Progenitor cell of endocrine pancreas (in vitro differentiated cells): ENCODE measurements at places on chromosomes 6 and 20.

DNA sequence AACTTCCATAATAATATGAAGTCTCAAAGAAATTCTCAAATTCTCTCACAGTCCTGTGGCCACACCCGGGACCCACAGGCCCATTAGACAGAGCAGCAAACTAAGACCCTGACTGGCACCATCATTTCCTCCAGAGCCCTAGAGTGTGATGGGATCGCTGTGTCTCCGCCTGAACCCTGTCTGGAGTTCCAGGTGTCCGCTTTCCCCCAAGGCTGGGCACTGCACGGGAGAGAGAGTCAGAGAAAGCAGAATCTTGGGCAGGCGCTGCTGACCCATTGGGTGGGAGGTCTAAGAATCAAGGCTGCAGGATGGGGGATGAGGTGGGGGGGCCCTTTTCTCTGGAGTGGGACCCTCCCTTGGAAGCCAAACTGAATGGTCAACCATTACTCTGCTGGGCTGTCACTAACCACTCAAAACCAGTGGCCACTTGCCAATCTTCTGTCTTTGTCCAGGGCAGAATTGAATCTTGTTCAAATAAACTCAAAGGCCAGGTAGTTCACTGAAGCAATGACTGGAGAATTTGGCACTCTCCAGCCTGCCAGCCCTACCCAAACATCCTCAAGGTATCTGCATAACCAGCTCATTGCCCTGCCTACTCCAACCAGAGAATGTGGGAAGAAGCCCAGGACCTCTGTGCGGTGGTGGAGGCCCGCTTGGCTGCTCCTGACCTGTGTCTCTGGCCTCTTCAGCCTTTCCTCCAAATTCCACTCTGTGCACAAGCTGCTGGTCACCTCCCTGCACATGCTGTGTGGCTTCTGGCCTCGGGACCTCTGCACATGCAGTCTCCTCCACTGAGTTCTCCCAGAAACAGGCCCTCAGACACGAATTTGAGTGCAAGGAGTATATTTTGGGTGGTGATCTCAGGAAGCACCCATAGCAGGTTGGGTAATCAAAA is 141.1 kb downstream of the CEBPB start:
- no peak for DNase-seq

GRCh38 chr20:44695674-44696300 is 19.4 kb upstream of the CCN5 start:
- DNase-seq = no peak

- no peak for DNase-seq
Measured at GRCh38 chr20:16206817-16207216, 366.4 kb downstream of the KIF16B start.

DNA sequence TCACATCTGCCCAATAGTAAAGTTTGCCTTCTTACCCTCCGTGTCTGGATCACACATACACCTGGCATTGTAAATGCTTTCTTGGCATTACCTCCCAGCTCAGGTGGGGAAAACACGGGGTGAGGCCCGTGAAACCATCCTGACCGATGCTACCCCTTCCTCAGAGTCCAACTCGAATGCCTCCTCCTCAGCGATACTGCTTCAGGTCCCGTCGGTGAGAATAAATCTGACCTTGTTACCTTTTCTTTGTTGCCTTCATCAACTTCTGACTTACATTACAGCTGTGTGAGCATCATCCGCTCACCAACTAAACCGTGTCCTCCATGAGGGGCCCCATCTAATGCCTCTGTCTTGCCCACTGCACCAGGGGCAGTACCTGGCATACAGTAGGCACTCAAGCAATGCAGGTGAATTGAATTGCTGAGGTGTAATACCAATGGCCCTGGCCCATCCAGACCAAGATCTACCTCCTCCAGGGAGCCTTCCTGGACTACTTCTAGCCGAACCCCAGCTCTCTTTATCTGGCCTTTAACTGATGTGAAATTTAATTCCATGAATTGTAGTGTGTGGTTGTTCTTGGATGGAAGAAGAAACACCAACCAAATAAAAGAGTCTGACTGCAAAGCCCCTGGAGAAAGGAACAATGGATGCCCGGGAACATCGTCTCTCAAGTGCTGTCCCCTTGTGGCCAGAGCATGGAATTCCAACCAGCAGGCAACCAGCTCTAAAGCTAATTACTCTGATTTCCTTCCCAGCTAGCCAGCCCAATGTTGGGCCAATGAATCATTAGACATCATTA is 141.5 kb downstream of the ANKRD60 start:
- DNase-seq = peak; percentile 27

DNA sequence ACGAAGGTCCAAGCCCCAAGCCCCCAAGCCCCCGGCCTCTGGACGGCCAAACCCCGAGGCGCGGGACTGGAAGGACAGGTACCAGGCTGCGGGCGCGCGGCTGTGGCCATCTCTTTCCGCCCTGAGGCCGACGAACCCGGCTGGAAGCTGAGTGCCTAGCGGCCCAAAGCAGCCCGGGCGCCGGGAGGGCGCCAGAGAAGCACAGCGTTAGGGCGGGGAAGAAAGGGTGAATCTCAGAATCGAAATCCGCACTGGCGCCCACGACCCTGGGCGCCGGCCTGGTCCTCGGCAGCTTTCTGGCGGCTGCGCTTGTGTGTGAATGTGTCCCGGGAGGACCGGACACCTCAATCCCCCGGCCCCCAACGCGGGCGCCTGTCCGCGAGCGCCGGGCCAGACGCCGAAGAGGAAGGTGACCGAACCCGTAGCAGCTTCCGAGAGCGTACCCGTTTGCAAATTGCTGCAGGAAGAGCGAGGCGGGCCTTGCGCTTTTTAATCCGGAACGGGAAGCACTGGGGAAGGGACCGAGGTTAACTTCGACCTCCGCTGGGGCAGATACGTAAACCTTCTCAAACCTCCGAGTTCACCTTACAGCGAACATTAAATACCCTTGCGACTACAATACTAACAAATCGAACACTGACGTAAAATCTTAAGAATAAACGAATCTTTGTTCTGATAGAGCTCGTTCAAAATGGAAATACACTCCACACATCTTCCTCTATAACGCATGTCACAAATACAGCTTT is 2.9 kb downstream of the NRN1 start:
- no peak for DNase-seq

- DNase-seq = no peak
Measured at GRCh38 chr6:111057074-111057752, 30.1 kb upstream of the SLC16A10 start.

GRCh38 chr6:146357578-146358430 is 185.8 kb upstream of the RAB32 start:
- DNase-seq = no peak

GRCh38 chr20:62929051-62929538 is 2.8 kb upstream of the DIDO1 start:
- DNase-seq = peak; percentile 61

GRCh38 chr6:155481215-155481614 is 25.6 kb upstream of the NOX3 start:
- no peak for DNase-seq

DNA sequence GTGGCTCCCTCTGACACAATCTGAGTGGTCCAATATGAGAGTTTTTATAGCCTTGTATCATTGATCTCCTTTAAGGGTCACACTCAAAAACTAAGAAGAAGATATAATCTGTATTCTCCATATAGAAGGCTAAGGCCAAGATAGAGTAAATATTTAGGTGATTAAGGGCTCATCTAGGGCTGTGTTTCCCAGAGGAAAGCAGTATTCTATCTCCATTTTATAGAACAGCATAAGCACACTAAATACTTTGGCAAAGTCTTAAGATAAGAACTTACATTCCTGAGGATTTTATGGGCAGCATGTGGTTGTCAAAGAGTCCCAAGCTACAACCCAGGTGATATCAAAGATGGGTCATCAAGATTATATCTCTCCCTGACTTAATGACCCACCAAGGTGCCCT is 377.6 kb downstream of the KIF16B start:
- no peak for DNase-seq

DNA sequence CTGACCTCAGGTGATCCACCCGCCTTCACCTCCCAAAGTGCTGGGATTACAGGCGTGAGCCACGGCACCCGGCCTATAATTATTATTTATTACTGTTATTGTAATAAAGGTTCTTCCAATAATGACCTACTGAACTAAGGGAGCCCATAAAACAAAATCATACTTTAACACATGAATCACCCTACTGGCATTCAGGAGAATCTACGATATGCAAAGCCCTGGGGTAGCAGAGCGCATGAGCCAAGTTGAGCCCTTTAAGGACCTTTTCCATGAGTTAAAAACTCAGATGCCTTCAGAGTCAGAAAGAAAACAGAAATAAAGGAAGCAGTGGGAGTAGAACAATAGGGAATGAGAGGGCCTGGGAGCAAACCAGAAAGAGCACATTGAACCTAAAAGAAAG is 41.5 kb downstream of the SNRPB start:
- DNase-seq = no peak

DNA sequence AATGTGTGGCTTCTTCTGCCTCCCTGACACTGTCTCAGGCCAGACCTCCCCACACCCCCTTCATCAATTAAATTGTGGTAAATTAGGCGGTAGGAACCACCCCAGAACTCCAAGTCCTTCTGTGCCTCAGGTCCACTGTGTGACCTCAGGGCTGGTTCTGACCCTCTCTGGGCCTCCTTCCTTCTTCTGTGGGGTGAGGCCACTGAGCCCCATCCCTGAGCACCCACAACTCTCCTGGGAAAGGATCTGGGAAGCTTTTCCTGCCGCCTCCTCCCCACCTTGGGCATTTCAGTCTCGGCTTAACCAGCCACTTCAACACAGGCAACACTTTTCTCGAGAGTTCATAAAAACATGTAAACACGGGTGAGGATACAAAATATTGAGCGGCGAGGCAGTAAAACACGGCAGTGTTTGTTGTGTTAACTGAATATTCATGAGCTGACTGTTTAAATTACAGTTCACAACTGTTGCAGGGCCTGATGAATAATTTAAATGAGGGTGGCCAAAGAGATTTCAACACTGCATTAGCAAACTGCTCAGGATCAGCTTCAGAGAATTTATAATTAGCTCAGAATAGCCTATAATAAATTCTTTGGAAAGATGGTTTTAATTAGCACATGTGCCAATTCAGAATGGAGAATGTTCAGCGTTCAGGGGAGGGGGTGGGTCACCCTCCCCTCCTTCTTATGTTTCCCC is 112.1 kb downstream of the TOX2 start:
- DNase-seq = no peak

GRCh38 chr6:133436652-133437051 is 195.5 kb downstream of the EYA4 start:
- no peak for DNase-seq

GRCh38 chr6:56932910-56933477 is 21.9 kb upstream of the BEND6 start:
- DNase-seq = no peak

DNA sequence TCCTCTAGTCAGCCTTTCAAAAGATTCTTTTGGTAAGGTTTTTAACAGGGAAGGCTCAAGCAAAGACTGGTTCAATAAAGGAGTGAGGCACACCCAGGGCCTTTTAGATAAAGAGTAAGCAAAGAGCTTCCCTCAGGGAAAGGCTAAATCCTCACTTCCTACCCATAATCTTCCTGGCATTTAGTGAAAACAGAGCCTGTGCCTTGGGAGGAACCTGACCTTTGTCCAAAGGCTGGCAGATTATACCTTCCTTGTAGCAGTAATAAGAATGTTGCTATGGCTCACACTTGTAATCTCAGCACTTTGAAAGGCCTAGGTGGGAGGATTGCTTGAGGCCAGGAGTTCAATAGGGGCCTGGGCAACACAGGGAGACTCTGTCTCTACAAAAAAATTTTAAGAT is 280.1 kb upstream of the PLCB4 start:
- no peak for DNase-seq

DNA sequence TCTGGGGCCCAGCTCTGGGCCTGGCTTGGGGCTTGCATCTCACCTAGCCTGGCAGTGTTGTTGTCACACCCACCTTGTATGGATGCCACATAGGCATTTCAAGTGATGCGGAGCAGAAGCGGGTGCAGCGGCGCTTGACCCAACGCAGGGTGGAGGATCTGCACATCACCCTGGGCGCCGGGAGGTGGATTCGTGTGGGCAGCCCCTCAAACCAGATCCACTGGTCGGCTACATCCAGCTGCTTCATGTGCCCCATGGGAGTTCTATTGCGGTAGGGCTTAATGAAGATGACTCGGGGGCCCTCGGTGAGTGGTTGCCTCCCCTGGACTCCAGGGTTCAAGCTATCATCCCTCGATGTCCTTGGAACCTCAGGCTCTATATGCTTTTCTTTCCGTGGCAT is 3.2 kb downstream of the TP53TG5 start:
- no peak for DNase-seq

- DNase-seq = no peak
Measured at GRCh38 chr6:111724039-111724438, 118.4 kb upstream of the TRAF3IP2 start.

DNA sequence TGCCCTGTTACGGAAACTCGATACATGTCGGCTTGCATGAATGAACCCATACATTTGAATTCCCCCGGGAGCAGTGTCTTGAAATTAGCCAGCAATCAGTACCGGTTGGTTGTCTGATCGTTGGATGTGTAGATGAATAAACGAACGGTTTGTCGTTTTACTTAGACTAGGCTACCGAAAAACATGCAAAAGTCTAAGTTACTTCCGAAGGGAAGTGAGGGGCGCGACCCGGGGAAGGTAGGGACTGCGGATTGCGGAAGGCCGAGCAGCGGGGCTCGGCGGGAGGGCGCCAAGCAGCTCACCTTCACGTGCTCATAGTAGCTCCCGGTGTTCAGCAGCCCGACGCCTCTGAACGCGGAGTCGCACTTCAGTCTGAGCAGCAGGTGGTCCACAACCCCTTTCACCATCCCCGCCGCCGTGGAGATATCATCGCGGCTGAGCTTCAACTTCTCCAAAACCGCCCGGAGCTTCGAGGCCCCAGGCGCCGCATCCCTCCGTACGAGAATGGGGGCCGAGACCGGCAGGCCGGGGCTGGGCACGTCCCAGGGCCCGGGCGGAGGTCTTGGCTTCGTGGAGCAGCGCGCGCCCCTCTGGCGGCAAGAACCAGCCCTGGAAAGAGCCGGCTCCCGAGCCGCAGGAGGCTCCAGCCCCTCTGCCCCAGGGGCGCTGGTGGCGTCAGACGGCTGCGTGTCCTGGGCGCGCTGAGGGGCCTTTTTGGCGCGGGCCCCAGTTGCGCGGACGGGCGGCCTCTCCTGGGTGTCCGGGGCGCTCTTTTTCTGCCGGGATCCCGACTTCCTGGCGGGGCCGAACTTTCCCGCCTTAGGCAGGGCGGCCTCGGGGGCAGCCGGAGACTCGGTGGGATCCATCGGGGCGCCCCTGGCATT is 632 bp downstream of the CGAS start:
- peak; percentile 14 for DNase-seq

DNA sequence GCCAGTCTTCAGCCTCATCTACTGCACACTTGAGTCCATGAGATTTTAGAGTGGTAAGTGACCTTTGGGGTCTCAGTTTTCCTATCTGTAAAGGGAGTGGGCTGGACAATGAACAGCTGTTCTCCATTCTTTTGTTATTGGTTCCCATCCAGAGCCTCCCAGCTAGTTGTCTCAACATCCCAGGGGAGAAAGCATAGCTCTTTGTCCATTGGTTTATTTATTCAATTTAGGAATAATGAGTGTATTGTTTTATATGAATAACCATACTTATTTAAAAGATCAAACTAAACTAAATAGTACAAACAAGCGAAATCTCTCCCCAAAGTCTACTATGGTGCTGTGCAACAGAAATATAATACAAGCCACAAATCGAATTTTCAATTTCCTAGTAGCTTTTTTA is 13.7 kb downstream of the PIGT start:
- DNase-seq = no peak

GRCh38 chr6:125285936-125286335 is 15.8 kb downstream of the HDDC2 start:
- no peak for DNase-seq
